ENCODE measurements at places on chromosomes 7 and 10. TPM values are rescaled to one million over a fixed set of nuclear protein-coding genes. Genes with fewer than 3 reads are reported as not detected.

Gene DPYSL4
- total RNA-seq: 4.8 TPM

Gene PAX2
- not detected for total RNA-seq

Gene C10orf105
- not detected for total RNA-seq

Gene PFKP
- 234 TPM for total RNA-seq

Gene GPR37
- 1.8 TPM for total RNA-seq

Gene MAT1A
- not detected for total RNA-seq

Gene MCM10
- 24.5 TPM for total RNA-seq

Gene GNGT1
- not detected for total RNA-seq

Gene ALOX5
- total RNA-seq: 86.8 TPM

DNA sequence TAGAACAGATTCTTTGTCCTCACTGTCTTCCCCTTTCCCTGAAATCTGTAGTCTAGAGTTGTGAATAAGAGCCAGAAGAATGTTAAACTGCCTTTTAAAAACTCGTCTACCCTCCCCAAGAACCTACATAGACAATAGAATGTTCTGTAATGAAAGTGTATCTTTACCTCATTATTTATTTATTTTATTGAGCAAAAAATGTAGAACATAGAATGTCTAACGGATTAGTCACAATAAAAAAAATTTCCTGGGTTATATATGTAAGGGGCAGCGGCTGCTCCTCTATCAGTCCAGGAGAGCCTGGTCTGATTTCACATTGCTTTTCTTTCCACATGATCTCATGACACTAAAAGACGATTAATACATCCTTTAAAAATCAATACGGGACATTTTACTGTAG lies 135.7 kb downstream of the SDK1 start:
- H3K4me1 ChIP-seq: peaks cover 10% of the 10 kb centered on the region
- no peak for DNase-seq
- H3K27ac ChIP-seq: no peak overlapping the region
- no peak overlapping the region for H3K4me3 ChIP-seq

GRCh38 chr7:129909669-129910068 lies 43.1 kb downstream of the UBE2H start:
- H3K4me3 ChIP-seq: no peak overlapping the region
- H3K4me1 ChIP-seq: peaks cover 19% of the 10 kb centered on the region
- no peak for DNase-seq
- no peak overlapping the region for H3K27ac ChIP-seq
- H3K36me3 ChIP-seq: peaks cover 15% of the 10 kb centered on the region

DNA sequence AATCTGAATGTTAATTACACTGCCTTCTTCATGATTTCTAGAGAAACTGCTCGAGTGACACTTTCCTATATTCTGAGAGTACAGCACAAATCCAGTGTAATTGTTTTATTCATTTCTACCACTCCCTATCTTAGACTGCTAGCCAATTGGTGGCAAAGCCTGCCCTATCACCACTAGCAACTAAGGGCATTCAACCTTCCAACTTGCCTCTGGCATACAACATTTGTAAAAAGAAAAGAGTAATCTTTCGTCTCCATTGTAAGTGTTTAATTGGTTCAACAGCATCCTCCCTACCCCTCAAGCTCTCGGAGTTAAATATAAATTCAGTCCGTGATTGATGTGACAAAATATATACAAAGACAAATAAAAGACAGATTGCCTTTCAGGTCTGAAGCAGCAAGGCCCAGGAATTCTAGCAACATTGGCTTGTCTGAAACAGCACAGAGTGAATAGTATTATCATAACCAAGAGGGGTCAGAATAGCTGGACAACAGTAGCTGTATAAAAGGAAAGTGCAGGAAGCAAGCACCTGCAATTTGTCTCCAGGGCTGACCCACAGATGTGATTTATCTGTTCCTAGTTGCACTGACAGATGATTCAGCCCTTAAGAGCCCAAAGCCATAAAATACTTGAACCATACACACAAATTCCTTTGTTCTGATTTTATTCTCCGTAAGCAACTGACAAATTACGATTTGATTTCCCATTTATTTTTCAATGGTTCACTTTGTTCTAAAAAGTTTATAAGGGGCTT lies 47.6 kb upstream of the ANKRD1 start:
- DNase-seq: peak; percentile 89
- H3K27me3 ChIP-seq: no peaks in the 10 kb centered on the region
- peaks cover 28% of the 10 kb centered on the region for H3K4me1 ChIP-seq
- peak overlapping the region; percentile 84 for H3K27ac ChIP-seq

GRCh38 chr7:152046531-152046930 lies 21.1 kb downstream of the GALNT11 start:
- DNase-seq: no peak
- no peaks in the 10 kb centered on the region for H3K4me1 ChIP-seq
- no peaks in the 10 kb centered on the region for H3K27me3 ChIP-seq

GRCh38 chr10:43796781-43797180 lies 148.1 kb upstream of the ZNF32 start:
- H3K27ac ChIP-seq: no peak overlapping the region
- no peak overlapping the region for H3K4me3 ChIP-seq
- H3K27me3 ChIP-seq: peaks cover 85% of the 10 kb centered on the region

- H3K27ac ChIP-seq: peak overlapping the region; percentile 97
- H3K4me3 ChIP-seq: peak overlapping the region; percentile 17
- H3K4me1 ChIP-seq: peaks cover 52% of the 10 kb centered on the region
Observed at GRCh38 chr7:99331002-99331401, 5.3 kb downstream of the ARPC1A start.

- H3K36me3 ChIP-seq: no peaks in the 10 kb centered on the region
- peaks cover 10% of the 10 kb centered on the region for H3K27me3 ChIP-seq
- no peak for DNase-seq
- H3K4me3 ChIP-seq: no peak overlapping the region
Observed at GRCh38 chr10:80681142-80681541, 143.4 kb downstream of the SH2D4B start.

DNA sequence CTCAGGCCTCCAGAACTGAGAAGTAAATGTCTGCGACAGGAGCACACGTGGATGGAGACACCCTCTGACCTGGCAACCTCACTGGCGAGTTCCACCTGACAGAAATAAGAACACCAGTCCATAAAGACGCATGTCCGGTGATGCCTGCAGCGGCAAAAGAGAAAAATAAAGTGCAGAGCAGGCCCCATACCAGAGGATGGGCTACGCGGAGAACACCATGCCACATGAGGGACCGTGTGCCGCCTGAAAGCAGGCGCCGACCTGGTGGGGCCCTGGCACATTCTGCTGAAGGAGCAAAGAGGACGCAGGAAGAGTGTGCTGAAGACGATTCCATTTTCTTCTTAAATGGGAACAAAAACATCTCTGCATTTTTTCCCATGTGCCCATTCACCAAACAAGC lies 105.0 kb downstream of the VIPR2 start:
- no peak overlapping the region for H3K27ac ChIP-seq
- no peaks in the 10 kb centered on the region for H3K36me3 ChIP-seq
- H3K4me3 ChIP-seq: no peak overlapping the region
- DNase-seq: no peak

GRCh38 chr10:103204353-103205255 lies 11.5 kb upstream of the NT5C2 start:
- H3K27me3 ChIP-seq: no peaks in the 10 kb centered on the region
- no peak overlapping the region for H3K27ac ChIP-seq
- DNase-seq: no peak
- H3K4me3 ChIP-seq: no peak overlapping the region

GRCh38 chr10:100022403-100022802 lies 12.7 kb upstream of the DNMBP start:
- no peak for DNase-seq
- H3K36me3 ChIP-seq: no peaks in the 10 kb centered on the region
- H3K4me1 ChIP-seq: 0 out of 2 replicates have a peak, but pooled peaks cover 8% of the 10 kb centered on the region

- H3K27ac ChIP-seq: peak overlapping the region; percentile 100
- H3K27me3 ChIP-seq: no peaks in the 10 kb centered on the region
- peaks cover 53% of the 10 kb centered on the region for H3K4me1 ChIP-seq
- no peak for DNase-seq
- peak overlapping the region; percentile 62 for H3K4me3 ChIP-seq
Observed at GRCh38 chr10:100374200-100374655, 27.2 kb downstream of the SCD start.

DNA sequence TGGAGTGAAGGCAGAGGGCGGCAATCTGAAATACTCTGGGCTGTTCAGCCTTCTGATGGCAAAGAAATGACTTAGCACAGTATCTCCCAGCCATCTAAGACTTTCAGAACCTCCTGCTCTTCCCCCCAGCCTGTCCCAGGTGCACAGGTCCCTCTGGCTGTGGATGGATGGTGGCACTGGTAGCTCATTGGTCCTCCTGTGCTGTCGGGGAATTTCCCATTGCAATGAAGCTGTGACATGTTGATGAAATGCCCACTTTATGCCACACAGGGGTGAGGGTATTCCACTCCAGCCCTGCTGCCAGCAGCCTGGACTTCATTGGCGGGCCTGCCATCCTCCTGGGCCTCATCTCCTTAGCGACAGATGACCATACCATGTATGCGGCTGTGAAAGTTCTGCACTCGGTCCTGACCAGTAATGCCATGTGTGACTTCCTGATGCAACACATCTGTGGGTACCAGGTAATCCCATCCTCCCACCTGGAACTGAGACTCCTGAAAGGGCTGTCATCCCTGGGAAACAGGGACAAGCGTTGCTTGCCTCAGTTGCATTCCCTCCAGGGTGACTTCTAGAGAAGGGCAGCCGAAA lies 105.9 kb downstream of the WDFY4 start:
- DNase-seq: no peak
- no peaks in the 10 kb centered on the region for H3K36me3 ChIP-seq
- H3K27ac ChIP-seq: no peak overlapping the region
- H3K4me1 ChIP-seq: no peaks in the 10 kb centered on the region
- H3K27me3 ChIP-seq: peaks cover 80% of the 10 kb centered on the region

DNA sequence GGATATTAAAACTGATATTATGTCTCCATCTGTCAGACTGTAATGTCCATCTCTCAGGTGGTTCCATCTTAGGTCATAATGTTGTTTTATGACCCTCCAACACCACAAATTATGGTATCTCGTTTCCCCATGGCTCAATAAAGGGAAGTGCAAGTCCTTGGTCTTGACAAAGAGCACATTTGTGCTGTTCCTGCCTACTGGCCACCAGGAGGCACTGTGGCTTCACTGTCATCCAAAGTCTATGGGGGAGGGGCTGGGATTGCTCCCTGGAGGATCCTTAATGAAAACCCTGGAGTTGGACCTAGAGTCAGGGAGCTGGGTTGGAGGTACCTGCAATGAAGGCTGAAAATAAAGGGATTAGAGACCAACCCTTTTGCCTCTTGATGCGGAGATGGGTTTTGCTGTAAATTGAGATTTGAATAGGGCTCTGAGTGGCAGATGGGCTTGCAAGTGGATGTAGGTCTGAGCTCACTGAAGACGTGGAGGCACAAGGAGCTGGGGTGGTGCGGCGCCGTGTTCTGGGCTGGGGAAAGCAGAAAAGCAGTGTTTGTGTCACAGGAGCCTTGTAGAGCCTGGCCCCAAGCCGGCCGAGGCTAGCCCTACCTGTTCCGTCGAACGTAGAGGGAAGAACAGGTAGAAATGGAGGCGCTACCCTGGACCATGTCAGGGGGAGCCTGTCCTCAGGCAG lies 180.5 kb upstream of the PRSS58 start:
- no peak for DNase-seq
- no peaks in the 10 kb centered on the region for H3K27me3 ChIP-seq
- H3K36me3 ChIP-seq: no peaks in the 10 kb centered on the region
- no peak overlapping the region for H3K4me3 ChIP-seq

DNA sequence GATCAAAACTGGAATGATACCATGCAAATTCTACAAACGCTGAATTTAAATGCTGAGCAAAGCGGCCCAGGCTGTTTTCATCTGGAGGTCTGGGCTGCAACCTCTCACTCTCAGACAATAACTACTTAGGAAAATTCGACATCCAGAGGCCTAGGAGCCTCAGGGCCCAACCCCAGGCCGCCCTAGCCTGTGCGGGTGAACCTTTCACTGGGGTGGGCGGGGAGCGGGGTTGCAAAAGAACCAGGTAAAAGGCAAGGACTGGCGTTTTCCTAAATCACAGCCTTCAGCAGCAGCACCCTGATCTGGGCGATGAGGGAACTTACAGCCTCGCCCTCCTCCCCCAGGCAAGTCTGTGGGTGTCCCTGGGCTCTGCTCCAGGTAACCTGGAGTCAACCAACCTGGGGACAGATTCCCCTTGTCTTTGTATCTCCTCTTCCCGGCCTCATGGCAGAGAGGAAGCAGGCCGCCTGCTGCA lies 33.4 kb downstream of the CALML5 start:
- H3K27ac ChIP-seq: peak overlapping the region; percentile 91
- H3K4me1 ChIP-seq: peaks cover 30% of the 10 kb centered on the region
- DNase-seq: no peak
- peak overlapping the region; percentile 42 for H3K4me3 ChIP-seq
- H3K36me3 ChIP-seq: no peaks in the 10 kb centered on the region

DNA sequence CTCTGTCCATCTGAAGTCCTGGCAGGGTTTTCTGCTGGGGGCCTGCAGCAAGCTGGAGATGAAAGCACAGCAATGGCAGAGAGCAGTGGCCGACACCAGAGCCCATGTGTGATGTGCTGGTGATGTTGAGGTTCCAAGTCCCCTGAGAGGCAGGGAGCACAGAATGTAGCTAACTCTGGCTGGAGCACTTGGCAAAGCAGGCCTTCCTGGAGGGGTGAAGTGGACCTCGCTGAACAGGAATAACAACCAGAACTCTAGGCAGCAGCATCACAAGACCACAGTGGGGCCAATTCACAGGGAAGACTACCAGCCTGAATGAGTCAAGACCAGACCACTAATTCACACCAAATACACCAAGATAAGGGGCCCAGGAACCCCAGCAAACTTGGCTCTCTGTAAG lies 22.8 kb upstream of the MSMB start:
- H3K4me3 ChIP-seq: no peak overlapping the region
- no peaks in the 10 kb centered on the region for H3K36me3 ChIP-seq
- H3K4me1 ChIP-seq: no peaks in the 10 kb centered on the region
- no peak overlapping the region for H3K27ac ChIP-seq
- no peaks in the 10 kb centered on the region for H3K27me3 ChIP-seq

GRCh38 chr7:149444287-149444686 lies 16.6 kb downstream of the ZNF777 start:
- H3K27me3 ChIP-seq: no peaks in the 10 kb centered on the region
- no peak for DNase-seq

DNA sequence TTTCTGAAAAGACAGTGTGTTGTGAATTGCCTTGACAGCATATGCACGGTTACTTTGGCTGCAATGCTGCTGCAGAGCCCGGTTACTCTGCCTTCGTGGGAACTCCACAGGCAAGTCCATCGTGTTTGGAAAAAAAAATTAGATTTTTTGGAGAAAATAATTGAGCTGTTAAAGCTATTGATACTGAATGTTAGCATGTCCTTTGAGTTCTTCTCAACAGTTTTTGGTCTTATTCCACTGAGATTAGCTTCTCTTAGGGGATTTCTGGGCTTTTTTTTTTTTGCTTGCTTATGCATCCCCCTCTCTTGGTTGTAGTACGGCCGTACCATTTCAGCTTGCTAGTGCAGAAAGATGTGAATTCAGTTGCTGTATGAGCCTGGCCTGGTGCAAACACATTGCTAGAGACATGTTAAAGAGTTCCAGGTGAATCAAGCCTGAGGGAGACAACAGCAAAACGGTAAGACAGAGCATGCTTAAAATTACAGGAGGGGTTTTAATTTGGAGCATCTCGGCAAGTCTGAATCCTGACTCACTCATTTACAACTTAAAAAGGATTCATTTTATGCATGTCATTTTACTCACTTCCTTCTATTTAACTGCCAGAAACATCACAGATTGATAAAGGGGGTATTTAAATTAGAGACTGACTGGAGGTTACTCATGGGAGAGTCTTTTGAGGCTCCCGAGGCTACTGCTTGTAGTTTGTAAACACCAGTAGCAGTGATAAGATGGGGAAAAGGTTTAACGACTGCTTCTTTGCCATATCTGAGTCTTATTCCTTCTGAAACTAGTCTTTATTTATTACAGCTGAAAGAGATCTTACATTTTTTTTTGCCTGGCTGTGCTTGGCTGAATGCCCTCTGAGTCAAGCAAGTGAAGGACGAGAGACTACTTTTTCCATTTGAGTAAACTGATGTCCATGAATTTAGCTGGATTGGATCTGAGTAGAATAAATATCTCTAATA lies 113.7 kb downstream of the CDK14 start:
- no peak for DNase-seq
- H3K36me3 ChIP-seq: no peaks in the 10 kb centered on the region
- H3K4me3 ChIP-seq: no peak overlapping the region

All from PC-9 (cell line).